Stromal cell of bone marrow (primary cell): ENCODE measurements at places on chromosomes 13 and 19.
A peak's percentile ranks its signal among the peaks of the same experiment; 100 is the strongest.

- DNase-seq, result no peak
These were observed 23.5 kb downstream of the RHPN2 start for GRCh38 chr19:33040994-33041827.

- DNase-seq, result no peak
These were observed 34.2 kb upstream of the TMEM255B start for GRCh38 chr13:113724780-113725315.

DNA sequence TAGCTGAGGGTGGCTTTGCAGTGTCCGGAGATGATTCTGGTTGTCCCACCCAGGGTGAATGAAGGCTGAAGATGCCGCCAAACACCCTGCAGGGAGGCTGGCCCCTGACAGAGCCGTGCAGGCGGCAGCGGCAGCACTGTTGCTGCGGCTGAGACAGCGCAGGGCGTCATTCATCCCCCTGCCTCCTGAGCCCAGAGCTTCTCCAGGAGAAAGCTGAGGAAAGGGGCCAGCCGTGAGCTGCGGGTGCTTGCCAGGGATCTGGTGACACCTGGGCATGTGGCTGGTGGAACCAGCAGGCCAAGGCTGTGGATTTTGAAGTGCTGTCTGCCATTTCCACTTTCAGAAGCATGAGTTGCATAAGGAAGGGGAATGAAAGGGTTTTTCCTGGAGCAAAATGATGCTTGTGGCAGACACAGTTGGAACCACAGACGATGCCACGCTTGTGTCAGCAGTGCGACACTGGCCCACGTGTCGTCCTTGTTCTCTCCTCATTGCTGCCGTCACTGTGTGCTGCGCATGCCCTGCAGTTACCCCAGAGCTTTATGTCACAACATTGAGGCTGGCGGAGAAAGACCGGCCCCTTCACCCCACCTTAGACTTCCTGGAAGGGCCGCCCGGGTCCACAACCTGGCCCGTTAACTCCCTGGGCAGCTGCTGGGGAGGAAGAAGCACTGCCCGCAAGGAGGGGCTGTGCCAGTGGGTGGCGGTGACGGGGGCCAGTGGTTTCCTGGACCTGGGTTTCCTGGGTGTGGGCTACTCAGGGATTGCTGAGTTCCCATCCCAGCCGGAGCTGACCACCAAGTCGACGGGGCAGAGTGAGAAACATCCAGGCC lies 22.7 kb downstream of the TFDP1 start:
- no peak for DNase-seq

DNA sequence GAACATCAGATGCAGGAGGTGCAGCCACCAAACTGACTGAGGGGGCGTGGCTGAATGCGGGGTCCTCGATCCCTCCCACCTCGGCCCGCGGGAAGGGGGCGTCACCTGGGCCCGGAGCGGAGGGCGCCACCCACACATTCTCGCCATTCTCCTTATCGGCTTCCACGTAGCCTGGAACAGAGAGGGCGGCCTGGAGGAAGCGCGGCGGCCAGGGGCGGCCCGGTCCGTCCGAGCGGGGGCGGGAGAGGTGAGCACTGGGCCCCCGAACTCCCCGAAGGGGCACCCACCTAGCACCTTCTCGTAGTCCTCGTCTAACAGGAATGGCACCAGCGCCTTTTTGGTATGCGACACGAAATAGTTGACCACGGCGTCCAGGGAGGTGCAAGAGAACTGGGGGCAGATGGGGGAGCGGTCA lies 11.8 kb downstream of the STAP2 start:
- no peak for DNase-seq

DNA sequence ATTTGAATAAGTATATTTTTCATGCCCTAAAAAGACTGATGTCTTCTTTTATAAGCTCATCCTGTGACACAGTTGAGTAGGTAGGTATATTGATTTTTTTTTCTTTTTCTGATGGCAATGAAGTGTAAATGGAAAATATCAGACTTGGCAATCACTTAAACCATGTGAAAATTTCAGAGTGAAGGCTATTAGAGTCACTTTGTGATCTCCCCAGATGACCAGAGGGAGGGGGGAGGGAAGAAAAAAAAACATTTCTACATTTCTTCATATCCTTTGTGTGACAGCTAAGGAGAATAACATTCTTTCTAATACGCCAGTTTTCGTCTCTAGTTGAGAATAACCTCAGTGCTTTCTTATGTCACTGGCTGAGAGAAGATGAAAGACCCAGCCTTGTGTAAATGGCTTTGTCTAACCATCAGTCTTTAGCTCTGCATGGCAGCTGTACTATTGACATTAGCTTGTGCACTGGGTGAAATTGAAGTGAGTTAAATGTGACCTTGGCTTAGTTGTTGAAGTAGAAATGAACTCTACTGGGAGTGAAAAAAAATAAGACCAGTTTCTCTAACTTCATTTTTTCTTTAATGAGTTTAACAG lies 332.1 kb upstream of the DACH1 start:
- no peak for DNase-seq

DNA sequence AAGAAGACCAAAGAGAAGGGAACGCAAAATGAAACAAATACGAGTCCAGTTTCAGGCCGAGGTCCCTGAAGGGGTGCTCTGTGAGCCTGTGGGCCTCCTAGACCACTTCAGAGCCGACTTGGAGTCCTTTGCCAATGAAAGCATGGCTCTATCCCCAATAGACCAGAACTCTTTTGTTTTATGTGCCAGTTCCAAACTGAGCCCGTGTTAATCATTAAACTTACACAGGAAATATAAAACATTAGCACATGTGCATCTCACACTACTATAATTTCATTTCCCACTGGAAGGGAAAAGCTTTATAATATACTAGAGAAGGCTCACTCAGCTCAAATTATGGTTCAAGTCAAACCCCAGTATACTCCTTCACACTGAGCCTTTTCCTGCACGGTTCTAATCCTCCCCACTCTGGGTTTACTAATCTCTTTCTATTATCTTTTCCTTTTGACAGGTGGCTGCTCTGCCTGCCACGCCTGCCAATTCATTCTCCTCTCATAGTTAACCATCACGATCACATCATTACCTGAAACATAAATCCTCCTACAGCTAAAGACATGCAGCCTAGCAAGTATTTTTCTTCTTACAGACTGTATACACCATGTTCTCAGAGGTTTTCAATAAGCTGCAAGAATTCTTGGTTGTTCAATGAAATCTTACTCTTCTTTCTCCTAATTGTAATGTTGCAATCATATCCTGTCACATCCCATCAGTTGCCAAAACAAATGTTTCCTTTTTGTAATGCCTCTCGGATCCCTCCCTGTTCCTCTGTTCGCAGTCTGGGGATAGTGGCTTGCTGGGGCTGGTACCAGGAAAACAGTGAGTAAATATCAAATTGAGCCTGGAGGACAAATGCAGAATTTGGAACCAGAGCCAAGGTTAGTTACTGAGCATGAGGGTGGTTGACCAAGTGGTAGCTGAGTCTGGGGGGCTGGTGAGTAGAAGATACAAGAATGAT lies 18.8 kb upstream of the WASF3 start:
- peak; percentile 75 for DNase-seq

GRCh38 chr13:99051768-99052455 lies 74.0 kb upstream of the DOCK9 start:
- DNase-seq, result no peak

DNA sequence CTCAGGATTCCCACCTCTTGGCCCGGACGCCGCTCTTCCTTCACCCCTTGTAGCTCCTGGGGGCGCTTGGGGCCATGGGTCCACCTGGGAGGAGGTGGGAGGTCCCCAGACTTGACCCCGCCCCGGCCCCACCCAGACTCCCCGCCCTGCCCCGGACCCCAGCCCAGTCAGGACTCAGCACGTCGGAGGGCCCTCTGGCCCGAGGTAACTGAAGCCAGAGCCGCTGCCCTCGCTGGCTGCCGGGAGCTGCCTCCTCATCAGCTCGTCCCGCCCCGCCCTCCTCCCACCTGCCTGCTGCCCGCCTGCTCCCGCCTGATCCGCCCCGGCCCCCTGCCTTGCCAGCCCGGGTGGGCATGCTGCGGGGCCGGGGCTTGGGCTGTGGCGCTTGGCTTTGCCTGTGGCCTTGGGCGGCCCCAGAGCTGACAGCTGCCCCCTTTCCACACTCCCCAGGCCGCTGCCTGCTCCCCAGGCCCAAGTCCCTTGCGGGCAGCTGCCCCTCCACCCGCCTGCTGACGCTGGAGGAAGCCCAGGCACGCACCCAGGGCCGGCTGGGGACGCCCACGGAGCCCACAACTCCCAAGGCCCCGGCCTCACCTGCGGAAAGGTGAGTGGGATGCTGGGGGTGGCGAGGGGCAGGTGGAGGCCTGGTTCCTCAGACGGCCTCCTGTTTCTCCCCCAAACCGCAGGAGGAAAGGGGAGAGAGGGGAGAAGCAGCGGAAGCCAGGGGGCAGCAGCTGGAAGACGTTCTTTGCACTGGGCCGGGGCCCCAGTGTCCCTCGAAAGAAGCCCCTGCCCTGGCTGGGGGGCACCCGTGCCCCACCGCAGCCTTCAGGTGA lies 9.4 kb downstream of the ARHGAP33 start:
- no peak for DNase-seq

GRCh38 chr13:109924376-109924775 lies 138.0 kb upstream of the IRS2 start:
- DNase-seq, result no peak

DNA sequence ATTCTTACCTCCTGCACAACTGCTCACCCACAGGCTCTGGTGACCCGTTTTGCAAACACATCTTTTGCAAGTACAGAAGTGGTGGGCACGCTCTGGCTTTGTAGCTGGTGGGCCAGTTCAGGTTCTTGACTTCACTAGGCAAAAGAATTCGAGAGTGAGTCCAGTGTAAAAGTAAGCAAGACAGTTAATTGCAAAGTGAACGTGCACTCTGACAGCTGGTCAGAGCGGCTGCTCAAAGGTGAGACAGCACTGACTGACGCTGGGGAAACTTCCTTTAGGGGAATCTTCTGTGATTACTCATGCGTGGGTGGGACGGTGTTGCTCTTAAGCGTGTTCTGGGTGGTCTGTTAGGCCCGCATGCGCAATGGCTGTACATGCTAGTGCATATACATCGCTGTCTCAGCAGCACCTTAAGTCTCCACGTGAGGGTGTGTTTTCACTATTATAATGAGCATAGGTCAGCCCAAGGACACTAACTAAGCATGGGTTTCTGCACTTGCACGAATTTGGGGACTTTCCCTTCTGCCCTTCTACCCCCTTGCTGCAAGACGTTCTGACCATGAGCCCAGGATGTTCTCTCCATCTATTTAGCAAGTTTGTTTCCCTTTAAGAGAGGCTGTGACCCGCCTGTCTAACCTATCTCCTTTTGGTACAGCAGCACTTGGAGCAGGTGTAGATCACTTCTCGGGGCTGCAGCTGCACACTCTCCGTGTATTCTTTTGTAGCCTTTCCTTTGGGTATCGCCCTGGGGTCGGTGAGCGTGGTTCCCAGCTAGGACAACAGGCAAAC lies 30.2 kb upstream of the CD33 start:
- DNase-seq, result no peak

DNA sequence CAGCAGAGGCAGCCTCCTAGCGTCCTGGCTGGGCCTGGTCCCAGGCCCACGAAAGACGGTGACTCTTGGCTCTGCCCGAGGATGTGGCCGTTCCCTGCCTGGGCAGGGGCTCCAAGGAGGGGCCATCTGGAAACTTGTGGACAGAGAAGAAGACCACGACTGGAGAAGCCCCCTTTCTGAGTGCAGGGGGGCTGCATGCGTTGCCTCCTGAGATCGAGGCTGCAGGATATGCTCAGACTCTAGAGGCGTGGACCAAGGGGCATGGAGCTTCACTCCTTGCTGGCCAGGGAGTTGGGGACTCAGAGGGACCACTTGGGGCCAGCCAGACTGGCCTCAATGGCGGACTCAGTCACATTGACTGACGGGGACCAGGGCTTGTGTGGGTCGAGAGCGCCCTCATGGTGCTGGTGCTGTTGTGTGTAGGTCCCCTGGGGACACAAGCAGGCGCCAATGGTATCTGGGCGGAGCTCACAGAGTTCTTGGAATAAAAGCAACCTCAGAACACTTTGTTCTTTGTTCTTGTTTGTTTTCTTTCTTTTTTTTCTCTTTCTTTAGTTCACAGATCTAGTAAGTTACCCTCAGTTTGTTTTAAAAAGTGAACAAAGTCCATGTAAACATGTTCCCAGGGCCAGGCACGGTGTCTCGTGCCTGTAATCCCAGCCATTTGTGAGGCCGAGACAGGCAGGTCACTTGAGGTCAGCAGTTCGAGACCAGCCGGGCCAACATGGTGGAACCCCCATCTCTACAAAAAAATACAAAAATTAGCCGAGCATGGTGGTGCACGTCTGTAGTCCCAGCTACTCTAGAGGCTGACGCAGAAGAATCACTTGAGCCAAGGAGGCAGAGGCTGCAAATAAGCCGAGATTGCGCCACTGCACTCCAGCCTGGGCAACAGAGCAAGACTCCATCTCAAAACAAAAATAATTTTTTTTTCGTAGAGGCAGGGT lies 10.2 kb downstream of the ANGPTL4 start:
- DNase-seq, result no peak

GRCh38 chr13:77386046-77386445 lies 59.2 kb upstream of the MYCBP2 start:
- no peak for DNase-seq

DNA sequence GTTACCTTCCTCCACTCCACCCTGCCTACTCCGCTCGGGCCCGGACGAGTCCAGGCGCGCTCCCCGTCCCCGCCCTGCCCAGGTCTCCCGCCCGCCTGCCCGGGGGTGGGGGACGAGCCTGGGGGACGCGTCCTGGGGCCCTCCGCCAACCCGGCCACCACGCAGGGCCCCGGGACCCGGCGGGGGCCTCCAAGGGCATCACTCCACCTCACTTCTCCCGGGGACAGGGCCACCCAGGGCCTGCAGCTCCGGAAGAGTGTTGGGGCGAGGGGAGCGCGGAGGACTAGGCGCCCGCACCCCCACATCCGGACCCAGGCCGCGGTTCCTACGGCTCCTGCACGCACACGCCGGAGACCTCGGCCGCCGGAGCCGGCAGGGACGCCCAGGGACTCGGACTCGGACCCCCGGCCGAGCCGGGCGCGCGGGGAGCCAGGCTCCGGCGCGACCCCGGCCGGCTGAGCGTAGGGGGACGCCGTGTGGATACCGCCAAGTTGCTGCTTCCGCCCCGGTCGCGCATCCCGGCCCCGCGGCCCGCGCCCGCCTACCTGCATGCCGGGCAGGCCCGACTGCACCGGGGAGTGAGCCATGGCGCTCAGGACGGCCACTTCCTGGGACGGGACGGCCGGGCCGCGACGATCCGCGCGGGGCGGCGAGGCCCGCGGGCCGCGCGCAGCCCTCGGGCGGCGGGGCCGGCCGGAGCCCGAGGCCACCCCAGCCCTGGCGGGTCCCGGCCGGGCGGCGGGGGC lies 534 bp downstream of the STK24 start:
- DNase-seq, result no peak

DNA sequence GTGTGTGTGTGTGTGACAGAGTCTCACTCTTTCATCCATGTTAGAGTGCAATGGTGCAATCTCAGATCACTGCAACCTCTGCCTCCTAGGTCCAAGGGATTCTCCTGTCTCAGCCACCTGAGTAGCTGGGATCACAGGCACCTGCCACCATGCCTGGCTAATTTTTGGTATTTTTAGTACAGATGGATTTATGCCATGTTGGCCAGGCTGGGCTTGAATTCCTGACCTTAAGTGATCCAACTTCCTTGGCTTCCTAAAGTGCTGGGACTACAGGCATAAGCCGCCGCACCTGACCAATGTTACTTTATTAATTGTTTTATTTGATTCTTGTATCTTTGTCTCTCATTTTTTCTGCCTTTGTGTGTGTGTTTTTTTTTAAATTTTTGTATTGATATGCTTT lies 89.6 kb downstream of the ZNF486 start:
- no peak for DNase-seq

GRCh38 chr13:26721251-26722121 lies 39.1 kb downstream of the GPR12 start:
- DNase-seq, result no peak
